Astrocyte of the hippocampus (primary cell): ENCODE measurements at places on chromosomes 11 and 22.

DNA sequence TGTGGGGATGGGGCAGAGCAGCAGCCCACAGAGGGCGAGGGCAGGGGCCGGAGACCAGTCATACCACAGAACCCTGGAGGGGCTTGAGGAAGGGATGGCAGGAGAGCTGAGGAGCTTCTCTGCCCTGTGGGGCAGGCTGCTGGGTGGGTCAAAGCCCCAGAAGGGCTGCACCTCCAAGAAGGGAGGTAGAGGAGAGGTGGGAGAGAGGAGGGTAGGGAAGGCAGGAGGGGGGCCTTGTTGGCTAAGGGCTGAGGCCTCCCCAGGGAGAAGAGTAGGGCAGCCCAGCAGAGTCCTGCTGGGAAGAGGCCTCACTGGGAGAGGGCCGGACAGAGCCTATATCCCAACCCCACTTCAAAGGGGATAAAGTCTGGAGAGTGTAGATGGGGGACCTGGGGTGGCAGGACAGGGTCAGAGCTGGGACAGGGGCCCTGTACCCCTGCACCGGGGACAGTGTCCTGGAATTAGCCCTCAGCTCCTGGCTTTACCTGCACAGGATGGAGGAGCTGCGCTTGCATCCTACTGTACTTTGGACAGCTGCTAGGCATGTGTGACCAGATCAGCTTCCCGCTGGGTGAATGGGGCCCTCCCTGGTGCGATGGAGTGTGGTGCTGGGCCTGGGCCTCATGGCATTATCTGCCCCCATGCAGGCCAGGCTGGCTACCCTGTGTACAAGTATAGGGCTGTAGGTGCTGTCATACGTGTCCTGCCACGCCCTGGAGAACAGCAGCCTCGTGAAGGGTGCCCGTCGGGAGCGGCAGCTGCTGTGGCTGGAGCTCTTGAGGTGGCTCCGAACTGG lies 7.3 kb downstream of the DGCR6L start:
- no peak for DNase-seq

DNA sequence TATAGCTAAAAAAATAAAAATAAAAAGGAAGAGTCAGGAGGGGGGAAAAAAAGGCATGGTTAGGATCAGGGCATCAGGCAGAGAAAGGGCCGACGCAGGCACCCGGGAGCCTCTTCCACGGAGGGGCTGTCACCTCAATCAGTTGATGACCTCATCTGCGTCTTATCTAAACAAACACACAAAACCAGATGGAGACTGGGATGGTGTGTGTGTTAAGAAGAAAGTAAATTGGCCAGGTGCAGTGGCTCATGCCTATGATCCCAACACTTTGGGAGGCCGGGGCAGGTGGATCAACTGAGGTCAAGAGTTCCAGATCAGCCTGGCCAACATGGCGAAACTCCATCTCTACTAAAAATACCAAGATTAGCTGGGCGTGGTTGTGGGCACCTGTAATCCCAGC lies 63.6 kb downstream of the DHCR7 start:
- DNase-seq: no peak

- peak; percentile 88 for DNase-seq
Observed at GRCh38 chr11:94794287-94795168, 26.4 kb downstream of the AMOTL1 start.

GRCh38 chr11:134714021-134714656 lies 302.1 kb upstream of the B3GAT1 start:
- DNase-seq: no peak

GRCh38 chr11:15893080-15893492 lies 463.3 kb downstream of the SOX6 start:
- peak; percentile 86 for DNase-seq

DNA sequence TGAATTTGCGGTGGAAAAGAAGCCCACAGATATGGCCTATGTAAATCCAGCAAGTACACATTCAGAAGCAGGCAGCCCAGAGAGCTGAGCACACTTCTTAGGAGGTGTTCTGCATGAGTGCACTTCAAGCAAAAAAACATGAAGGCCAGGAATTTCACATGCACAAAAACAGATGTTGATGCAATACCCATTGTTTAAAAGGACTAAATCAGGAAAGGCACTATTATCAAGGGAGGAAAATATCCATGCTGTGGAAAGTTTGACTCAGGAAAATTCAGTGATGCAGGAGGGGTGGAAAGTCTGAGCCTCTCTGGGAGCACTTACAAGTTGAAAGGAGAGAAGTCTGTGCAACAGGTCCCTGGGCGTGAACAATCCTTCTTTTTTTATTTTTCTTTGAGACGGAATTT lies 15.8 kb upstream of the CARS1 start:
- DNase-seq: peak; percentile 86

GRCh38 chr11:1829039-1829820 lies 5.6 kb upstream of the SYT8 start:
- peak; percentile 94 for DNase-seq

- DNase-seq: no peak
Observed at GRCh38 chr11:7506243-7506642, 7.6 kb upstream of the PPFIBP2 start.

GRCh38 chr11:43396617-43397016 lies 37.9 kb downstream of the TTC17 start:
- no peak for DNase-seq

DNA sequence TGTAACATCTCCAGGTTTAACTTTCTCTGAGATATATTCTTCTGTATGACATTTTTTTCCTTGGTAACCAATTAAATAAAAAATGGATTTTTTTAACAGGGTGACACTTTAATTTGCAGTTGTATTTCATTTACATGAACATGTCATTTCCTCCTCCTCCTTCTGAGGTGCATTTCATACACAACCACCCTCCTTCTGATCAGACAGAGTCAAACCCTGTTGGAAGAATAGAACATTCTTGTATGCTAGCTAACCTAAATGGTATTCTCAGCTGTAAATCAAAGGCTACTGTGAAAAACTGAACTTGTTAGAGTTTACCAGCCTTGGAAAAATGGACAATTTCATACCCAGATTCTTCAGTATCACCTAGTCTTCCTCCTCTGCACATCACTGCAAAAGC lies 52.7 kb upstream of the CHRM4 start:
- DNase-seq: no peak

GRCh38 chr22:39597236-39597869 lies 26.8 kb downstream of the CACNA1I start:
- DNase-seq: no peak

- DNase-seq: peak; percentile 82
Observed at GRCh38 chr22:27108425-27109114, 451.2 kb downstream of the MIAT start.

DNA sequence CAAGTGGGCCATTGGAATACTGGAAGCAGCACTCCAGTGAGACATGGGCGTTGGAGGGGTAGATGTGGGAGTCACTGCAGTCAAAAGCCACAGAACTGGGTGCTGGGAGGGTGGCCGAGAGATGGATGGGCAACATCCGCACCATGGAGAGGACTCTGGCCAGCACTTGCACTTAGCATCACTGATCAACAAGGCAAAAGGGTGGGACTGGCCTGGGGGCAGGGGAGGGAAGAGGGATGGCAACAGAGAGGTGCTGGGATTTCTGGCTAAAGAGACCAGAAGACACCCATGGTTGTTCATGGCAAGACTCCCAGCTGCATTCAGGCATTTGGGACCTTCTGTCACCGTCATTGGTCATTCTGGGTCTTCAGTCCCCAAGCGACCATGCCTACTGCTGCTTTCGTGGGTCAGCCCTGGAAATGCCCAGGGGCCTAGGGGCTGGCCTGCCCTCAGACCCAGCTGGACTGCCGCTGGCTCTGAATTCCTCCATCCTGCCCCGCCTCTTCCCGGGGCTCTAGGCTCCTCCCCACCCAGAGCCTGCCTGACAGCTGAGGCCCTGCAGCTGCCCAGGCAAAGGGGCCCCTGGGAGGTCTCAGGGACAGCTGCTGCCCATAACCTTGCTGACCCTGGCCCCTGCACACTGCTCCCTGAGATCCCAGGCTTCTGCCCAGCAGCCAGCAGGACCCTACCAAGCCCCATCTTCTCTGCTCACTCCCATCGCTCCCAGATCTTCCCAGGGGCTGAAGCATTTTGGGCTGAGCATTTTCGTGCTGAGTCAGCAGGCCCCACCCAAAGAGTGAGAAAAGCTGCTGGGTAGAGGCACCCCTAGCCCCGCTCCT lies 13.0 kb upstream of the CDC42EP2 start:
- DNase-seq: peak; percentile 32

DNA sequence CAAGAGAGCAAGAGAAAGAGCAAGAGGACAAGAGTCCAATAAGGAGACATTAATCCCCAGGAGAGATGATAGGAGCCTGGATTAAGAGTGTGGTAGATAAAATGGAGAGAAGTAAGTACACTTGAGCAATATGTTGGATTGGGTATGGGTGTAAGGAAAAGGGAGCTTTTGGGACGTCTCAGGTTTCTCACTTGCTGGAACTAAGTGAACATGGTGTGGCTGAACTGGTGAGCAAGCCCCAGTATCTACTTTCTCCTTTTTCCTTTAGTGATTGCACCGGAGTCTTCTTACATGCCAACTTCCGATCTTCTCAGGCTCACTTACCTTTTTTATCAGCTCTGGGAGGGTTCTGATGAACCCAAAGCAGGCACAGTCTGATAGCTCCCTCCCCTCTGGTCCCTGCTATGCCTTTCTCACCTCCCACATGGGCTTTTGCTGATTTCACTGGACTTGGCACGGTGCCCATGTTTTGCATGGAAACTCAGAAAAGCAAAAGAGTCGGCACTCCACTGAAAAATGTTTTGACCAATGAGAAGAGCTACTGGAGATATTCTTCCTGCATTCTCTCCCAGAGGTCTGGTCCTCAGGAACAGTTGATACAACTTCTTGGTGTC lies 14.5 kb upstream of the APLNR start:
- peak; percentile 58 for DNase-seq

DNA sequence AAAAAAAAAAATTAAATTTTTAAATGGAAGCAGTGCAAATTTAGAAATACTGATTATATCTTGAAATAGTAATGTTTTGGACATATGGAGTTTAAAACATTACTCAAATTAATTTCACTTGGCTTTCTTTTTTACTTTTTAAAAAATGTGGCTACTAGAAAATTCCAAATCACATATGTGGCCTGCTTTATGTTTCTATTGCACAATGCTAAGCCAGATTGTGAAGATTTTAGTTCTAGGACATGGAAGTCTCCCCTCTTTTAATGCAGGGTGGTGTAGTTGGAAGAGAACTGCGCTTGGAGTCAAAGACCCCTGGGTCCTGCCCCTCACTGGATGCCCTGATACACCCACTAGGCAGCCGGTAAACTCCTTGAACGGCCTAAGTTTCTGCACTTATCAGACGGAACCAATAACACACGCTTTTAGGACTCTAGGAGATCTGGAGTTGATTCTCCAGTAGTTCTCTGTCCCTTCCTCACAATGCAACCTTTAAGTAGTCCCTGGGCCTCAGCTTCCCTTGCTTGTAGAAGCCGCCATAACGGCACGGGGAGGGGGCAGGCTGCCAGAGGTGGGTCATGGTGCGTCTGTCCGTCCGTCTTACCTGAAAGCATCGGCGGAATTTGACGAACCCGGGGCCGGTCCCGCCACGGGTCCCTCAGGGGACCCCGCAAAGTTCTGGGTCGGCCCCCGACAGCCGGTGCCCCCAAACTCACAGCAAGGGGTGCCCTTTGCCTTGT lies 505 bp downstream of the FAM227A start:
- no peak for DNase-seq

GRCh38 chr11:119423509-119424254 lies 710 bp upstream of the THY1 start:
- no peak for DNase-seq

GRCh38 chr11:132242632-132243031 lies 872.2 kb downstream of the NTM start:
- no peak for DNase-seq

- peak; percentile 96 for DNase-seq
Observed at GRCh38 chr11:3123761-3124733, 41.1 kb downstream of the OSBPL5 start.

GRCh38 chr22:27973846-27974245 lies 54.8 kb upstream of the PITPNB start:
- DNase-seq: no peak

GRCh38 chr22:43293259-43293654 lies 49.9 kb downstream of the SCUBE1 start:
- DNase-seq: no peak

GRCh38 chr22:48581205-48581766 lies 1246.4 kb downstream of the BRD1 start:
- DNase-seq: no peak

DNA sequence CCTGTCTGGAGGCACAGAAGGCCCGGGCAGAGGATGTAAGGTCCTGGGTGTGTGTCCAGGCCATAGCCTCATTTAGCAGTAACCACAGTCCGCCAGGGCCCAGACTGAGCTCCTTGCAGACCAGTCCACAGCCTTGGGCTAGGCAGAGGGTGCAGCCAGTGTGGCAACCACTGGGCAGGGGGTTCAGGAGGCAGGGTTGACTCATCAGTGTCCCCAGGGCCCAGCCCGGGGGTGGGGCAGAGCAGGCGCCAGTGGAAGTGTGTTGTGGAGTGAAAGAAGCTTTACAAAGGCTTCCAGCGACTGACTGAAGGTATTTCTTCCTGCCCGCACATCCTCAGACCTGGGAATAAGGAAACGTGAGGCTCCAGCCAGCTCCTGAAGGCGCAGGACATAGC lies 27.7 kb upstream of the WNT11 start:
- no peak for DNase-seq

- no peak for DNase-seq
Observed at GRCh38 chr11:131924001-131924400, 553.6 kb downstream of the NTM start.
